Liver (tissue), 10 donors: ENCODE measurements at places on chromosomes 2 and 18.

DNA sequence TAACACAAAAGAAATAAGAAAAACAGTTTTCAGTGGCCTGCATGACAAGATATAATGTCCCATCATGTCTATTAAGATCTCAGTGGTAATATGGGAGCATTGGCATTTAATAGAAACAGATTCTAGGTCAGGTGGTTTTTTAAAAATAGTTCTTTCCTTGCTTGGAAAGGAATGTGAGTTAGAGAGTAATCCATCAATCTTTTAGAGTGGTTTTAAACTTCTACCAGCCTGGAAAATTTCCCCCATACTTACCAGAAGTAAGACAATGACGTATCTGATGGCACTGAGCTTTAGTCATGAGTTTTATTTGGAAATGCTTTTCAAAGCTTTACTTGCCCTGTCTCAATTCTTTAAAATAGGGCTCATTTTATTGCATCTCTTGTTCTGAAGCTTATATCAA is 441.7 kb upstream of the SMIM21 start:
- H3K27ac ChIP-seq = no peak overlapping the region
- H3K4me1 ChIP-seq = no peaks in the 10 kb centered on the region
- DNase-seq = no peak
- H3K27me3 ChIP-seq = no peaks in the 10 kb centered on the region
- no peak overlapping the region for H3K4me3 ChIP-seq

DNA sequence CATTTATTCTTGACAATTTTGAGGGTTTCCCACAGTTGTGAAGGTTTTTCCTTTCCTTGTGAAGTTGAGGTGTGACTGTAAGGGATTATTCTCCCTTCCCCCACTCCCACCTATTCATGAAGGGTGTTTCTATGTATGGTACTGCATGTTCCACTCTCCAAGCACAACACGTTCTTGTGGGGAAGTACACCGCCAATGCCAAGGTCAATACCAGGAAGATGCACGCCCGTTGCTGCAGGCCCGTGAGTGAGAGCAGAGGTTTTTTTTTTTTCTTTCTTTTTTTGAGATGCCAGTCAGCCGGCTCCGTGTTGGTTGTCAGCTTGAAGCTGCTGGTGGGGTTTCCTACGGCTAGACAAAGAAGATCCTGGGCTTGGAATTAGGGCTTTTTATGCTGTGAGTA is 38.6 kb upstream of the EPHA4 start:
- no peak overlapping the region for H3K4me3 ChIP-seq
- H3K27me3 ChIP-seq = no peaks in the 10 kb centered on the region
- H3K36me3 ChIP-seq = no peaks in the 10 kb centered on the region

DNA sequence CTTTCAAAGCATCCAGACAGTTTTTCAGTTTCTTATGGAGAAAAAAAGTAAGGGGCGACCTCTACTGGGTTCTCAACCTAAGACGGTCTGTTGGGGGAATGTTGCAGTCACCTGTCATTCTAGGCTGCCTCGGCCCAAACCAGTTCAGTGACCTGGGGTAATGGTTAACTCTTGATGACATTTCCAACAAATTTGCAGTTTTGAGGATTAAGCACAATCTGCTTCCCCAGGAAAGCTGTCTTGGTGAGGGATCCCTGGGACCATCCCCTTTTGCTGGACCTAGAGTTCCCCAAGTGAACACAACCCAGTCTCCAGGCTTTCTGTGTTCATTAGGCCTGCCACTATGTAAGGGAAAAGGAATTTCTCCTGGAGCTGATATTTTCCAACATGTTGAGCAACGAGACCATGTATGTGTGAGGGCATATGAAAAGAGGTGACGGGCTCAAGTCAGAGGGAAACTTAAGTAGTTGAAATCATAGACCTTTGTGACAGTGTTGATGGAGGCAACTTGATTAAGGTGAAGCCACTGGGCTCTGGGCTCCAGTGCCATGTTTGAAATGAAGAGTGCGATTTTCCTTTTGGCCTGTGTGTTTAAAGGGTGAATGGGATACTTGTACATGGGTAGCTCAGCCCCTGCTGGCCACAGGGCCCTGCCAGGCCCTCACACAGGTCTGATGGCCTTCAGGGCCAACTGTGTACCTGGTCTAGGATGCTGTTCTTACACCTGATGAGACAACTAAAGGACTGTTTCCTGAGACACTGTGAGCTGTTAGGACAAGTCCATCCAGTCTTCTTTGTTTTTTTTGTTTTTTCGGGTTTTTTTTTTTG is 27.0 kb downstream of the FOSL2 start:
- DNase-seq = no peak
- no peak overlapping the region for H3K4me3 ChIP-seq
- no peaks in the 10 kb centered on the region for H3K36me3 ChIP-seq
- no peak overlapping the region for H3K27ac ChIP-seq
- no peaks in the 10 kb centered on the region for H3K4me1 ChIP-seq

DNA sequence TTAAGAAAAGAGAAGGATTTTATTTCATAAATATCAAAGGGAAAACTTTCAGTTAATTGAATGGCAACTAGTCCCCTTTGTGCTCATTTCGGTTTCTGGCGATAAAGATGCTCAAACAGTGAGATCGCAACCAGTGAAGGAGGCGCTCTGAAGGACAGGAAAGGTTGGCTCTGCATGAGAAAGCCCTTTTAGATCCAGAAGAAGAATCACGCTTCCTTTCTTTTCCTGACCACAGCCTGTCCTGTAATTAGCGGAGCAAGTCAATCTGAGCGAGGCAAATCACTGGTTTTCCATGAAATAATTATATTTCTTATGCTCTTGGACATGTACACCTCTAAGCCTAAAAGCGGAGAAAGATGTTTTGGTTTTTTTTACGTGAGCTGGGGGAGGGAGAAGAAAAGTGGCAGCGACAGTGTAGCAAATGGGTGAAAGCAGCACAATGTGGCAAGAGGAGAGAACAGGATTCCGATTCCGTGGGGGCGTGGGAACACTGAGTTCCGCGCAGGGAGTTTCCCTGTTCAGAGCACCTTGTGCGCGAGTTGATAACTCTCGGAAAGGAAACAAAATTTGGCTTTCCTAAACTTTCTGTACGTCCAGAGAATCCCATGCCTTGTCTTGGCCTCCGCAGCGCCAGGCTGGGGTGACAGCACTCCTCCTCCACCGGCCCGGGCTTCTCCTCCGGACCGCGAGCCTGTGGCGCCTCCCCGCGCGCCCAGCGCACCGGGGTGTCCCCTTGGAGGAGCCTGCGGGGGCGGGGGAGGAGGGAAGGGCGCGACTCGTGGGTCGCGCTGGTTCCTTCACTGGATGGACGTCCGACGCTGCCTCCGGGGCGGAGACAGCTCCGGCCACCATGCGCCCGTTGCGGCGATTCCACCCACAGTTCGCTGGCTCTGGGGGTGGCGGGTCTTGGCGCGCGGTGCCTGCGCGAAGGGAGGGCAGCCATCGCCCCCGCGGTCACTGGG is 620 bp upstream of the SLC9A2 start:
- H3K36me3 ChIP-seq = no peaks in the 10 kb centered on the region
- DNase-seq = no peak
- no peak overlapping the region for H3K27ac ChIP-seq
- H3K4me3 ChIP-seq = no peak overlapping the region
- peaks cover 18% of the 10 kb centered on the region for H3K4me1 ChIP-seq

DNA sequence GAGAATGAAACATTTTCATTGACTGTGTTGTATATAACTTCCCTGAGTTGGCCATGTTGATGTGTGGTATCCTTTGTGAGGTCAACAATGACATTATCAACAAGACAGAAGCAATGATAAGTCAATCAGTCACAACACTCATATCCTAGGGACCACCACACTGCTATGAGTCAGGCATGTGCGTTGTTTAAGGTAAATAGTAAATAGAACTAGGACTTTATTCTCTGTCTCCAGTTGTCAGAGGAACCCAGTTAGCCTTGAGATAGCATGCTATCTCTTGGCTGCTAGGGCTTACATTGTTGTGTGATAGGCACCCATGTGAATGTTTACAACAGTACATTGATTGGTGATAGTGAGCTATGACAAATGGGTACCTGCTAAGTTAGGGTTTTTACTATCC is 37.3 kb downstream of the GPD2 start:
- no peaks in the 10 kb centered on the region for H3K36me3 ChIP-seq
- peaks cover 1% of the 10 kb centered on the region for H3K4me1 ChIP-seq
- H3K27ac ChIP-seq = no peak overlapping the region
- no peaks in the 10 kb centered on the region for H3K27me3 ChIP-seq
- no peak for DNase-seq

DNA sequence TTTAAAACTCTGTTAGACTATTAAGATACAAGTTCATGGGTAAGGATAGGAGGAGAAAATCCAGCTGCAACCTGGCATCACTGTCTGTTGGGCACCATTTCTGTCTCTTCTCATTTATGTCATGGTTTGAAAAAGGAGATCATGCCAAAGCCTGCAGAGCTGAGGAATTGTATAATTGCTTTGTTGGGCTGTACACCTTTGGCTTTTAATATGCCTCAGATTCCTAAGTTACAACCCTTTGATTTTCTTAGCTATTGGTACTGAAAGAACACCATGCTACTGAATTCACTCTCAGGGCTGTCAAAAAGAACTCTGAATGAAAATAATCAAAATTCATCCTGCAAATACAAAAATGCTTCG is 174.3 kb downstream of the ACKR3 start:
- H3K4me3 ChIP-seq = no peak overlapping the region
- H3K36me3 ChIP-seq = no peaks in the 10 kb centered on the region
- H3K27ac ChIP-seq = no peak overlapping the region
- DNase-seq = no peak

DNA sequence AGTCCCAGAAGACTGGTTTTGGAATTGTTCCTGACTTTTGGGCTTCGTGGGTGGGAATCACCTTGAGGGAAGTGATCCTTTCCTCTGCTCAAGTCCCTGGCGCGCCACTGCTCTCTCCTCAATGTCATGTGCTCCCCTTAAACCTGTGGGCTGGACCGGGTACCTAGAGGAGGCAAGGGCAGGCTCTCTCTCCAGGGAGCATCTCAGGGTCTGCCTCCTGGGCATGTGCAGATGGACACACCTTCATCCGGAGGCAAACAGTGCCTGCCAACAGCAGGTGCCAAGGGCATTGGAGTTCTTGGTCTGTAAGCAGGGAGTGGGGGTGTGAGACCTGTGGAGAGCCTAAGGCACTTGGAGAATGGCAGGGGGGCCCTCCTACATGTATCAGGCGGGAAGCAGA is 142.6 kb downstream of the INHBB start:
- no peak for DNase-seq
- no peak overlapping the region for H3K27ac ChIP-seq
- no peaks in the 10 kb centered on the region for H3K36me3 ChIP-seq
- no peak overlapping the region for H3K4me3 ChIP-seq
- H3K4me1 ChIP-seq = peaks cover 15% of the 10 kb centered on the region
- no peaks in the 10 kb centered on the region for H3K27me3 ChIP-seq

DNA sequence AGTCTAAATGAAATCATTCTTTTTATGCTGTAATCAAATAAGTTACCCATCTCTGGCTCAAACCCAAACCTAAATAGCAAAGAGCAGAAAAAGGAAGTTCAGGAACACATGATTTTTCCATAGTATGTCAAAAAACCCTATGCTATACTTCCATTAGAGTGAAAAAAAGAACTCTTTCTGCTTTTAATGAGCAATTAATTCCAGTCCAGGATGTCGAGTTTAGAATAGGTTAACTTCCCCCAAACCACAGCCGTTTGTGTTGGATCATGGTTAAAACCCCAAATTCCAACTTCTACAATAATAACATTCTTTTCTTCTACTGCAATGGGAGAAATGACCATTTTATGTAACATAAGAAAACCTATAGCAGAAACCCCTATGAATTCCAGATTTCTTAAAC is 171.1 kb upstream of the NRP2 start:
- H3K27ac ChIP-seq = no peak overlapping the region
- no peaks in the 10 kb centered on the region for H3K4me1 ChIP-seq
- DNase-seq = no peak
- no peak overlapping the region for H3K4me3 ChIP-seq

DNA sequence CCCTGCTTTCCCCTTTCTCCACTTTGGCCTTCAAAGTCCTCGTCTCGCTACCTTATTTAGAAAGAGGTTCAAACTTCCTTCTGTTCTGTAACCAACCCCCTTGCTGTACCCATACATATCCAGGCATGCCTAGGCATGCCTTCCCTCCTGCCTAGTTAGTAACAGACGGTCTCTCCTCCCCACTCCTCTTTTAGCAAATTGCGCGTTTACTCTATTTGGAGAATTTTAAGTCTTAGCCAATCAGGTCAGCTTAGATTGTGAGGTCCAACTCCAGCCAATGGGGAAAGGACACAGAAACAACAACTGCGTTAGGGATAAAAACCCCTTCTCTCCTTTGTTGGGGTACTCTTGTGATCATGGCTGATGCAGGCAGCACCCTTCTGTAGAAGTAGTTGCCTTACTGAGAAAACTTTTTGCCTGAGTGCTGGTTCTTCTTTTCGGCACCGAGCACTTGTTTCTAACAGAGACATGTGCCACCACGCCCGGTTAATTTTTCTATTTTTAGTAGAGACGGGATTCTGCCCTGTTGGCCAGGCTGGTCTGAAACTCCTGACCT is 85.9 kb upstream of the FOXI3 start:
- H3K36me3 ChIP-seq = no peaks in the 10 kb centered on the region
- DNase-seq = no peak
- no peaks in the 10 kb centered on the region for H3K27me3 ChIP-seq
- H3K27ac ChIP-seq = no peak overlapping the region

DNA sequence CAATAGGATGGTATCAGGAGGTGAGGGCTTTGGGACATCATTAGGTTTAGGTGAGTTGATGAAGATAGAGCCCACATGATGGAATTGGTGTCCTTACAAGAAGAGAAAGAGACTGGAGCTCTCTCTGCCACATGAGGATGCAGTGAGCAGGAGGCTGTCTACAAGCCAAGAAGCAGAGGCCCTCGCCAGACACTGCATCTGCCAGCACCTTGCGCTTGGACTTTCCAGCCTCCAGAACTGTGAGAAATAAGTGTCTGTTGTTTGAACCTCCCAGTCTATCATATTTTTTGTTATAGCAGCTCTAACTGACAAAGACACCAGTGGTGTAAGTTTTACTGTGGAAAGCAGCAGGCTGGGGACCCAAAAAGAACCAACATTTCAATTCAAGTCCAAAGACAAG is 571.1 kb upstream of the ID2 start:
- no peak overlapping the region for H3K4me3 ChIP-seq
- H3K27me3 ChIP-seq = no peaks in the 10 kb centered on the region
- H3K27ac ChIP-seq = no peak overlapping the region
- DNase-seq = no peak

GRCh38 chr2:3108105-3108504 is 269.5 kb downstream of the EIPR1 start:
- H3K4me1 ChIP-seq = no peaks in the 10 kb centered on the region
- H3K4me3 ChIP-seq = no peak overlapping the region
- H3K36me3 ChIP-seq = no peaks in the 10 kb centered on the region

- H3K36me3 ChIP-seq = no peaks in the 10 kb centered on the region
- no peaks in the 10 kb centered on the region for H3K27me3 ChIP-seq
- no peak overlapping the region for H3K27ac ChIP-seq
- no peak for DNase-seq
- no peaks in the 10 kb centered on the region for H3K4me1 ChIP-seq
- H3K4me3 ChIP-seq = no peak overlapping the region
Measured at GRCh38 chr2:183950673-183951072, 647.7 kb upstream of the ZNF804A start.
